Stimulated activated CD4-positive, alpha-beta T cell treated with anti-CD3 and anti-CD28 coated beads, Interleukin-15, amount 100 ng/mL, for 1 hour (primary cell): ENCODE measurements at places on chromosomes 2 and 18.
A peak's percentile ranks its signal among the peaks of the same experiment; 100 is the strongest.

GRCh38 chr2:33370636-33371265 is 105.7 kb upstream of the RASGRP3 start:
- no peak for DNase-seq

DNA sequence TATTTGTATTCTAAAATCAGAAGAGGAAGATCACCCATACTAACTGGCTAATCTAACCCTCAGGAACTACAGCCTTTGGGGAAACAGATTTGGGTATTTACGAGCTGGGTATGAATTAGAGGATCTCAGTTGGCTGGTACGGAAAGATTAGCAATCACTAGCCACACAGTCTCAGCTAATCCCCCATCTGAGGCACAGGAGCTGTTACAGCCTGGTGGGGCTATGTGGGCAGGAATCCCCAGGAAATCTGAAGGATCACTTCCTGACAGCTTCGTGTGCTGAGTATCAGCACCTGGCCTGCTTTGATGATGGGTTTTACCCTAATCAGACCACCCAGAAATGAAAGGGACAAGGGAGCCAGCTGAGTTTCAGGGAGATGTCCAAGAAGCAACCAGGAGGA is 206.3 kb downstream of the AFF3 start:
- no peak for DNase-seq

DNA sequence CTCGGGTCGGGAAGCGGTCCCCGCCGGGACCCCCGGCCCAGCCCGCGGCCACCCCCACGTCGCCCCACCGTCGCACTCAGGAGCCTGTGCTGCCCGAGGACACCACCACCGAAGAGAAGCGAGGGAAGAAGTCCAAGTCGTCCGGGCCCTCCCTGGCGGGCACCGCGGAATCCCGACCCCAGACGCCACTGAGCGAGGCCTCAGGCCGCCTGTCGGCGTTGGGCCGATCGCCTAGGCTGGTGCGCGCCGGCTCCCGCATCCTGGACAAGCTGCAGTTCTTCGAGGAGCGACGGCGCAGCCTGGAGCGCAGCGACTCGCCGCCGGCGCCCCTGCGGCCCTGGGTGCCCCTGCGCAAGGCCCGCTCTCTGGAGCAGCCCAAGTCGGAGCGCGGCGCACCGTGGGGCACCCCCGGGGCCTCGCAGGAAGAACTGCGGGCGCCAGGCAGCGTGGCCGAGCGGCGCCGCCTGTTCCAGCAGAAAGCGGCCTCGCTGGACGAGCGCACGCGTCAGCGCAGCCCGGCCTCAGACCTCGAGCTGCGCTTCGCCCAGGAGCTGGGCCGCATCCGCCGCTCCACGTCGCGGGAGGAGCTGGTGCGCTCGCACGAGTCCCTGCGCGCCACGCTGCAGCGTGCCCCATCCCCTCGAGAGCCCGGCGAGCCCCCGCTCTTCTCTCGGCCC is 13.6 kb downstream of the SPEG start:
- no peak for DNase-seq

DNA sequence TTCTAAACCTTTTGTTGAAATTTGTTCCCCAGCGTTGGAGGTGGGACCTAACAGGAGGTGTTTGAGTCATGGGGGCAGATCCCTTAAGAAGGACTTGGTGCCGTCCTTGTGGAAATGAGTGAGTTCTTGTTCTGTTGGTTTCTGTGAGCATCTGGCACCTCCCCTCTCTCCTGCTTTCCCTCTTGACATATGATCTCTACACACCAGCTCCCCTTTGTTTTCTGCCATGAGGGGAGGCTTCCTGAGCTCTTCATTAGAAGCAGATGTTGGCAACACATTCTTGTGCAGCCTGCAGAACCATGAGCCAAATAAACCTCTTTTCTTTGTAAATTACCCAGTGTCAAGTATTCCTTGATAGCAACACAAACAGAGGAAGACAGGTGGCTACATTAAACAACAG is 23.8 kb downstream of the NABP1 start:
- DNase-seq = no peak

DNA sequence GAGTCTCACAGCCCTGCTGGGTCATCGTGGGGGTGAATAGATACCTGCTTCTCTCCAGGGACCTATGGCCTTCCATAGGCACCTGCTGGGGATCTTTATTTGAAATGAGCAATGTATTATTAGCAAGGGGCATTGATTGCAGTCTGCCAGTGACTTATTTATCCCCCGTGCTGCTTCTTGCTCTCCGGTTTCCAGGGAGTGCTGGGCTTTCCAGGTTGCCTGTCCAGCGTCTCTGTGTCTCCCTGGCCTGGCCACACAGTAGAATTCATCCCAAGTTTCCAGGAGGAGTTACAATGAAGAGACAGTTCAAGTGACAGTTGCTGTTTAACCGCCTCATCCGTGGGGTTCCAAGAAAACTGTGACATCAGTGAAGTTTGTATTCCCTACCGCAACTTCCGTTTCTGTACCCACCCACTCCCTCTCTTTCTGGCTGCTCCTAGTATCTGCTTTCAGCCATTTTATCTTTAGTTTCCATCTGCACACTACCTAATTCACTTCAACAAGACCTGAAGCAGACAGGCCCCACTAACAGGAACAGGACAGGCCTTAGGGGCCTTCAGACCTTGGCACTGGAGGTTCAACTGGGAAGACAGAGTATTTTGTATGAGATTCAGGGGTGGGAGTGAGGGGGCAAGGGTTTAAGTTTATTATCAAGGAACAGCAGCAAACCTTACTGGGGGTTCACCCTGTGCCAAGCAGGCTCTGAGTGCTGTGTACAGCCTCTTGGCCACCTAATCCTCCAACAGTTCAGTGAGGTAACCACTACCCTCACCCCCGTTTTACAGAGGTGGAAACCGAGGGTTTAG is 134.8 kb downstream of the PRKCE start:
- no peak for DNase-seq

GRCh38 chr2:96261328-96262003 is 4.3 kb downstream of the TMEM127 start:
- no peak for DNase-seq

- DNase-seq = no peak
Observed at GRCh38 chr2:177283906-177284305, 19.4 kb upstream of the NFE2L2 start.

GRCh38 chr2:151637271-151637781 is 97.0 kb downstream of the NEB start:
- DNase-seq = peak; percentile 6

DNA sequence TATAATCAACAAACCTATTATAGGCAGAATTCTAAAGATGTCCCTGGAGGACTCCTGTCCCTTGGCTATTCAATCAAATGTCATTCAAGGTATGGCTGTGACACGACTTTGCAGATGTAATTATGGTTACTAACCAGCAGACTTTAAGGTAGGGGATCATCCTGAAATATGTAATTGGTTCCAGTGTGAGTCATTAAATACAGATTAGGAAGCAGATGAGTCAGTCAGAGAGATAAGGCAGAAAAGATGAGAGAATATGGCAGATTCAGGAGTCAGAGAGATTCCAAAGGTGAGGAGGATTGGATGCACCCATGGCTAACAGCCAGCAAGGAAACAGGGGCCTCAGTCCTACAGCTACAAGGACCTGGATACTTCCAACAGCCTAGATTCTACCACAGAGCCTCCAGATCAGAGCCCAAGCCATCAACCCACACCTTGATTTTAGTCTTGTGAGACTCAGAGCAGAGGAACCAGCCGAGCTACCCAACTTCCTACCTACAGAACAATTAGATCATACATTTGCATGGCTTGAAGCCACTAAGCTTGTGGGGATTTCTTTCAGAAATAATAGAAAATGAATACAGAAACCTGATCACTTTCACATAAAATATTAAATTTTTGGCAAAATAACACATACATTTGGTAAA is 11.2 kb upstream of the PROM2 start:
- no peak for DNase-seq

- no peak for DNase-seq
Observed at GRCh38 chr2:85709401-85709811, 15.2 kb downstream of the GNLY start.

GRCh38 chr2:240557808-240558207 is at the start of gene ANKMY1:
ANKMY1 (minus strand) TSS chr2:240557988; CDS start chr2:240557335, 653 bp downstream.
- no peak for DNase-seq
